Endodermal cell (in vitro differentiated cells): ENCODE measurements at places on chromosomes 13 and 19.

DNA sequence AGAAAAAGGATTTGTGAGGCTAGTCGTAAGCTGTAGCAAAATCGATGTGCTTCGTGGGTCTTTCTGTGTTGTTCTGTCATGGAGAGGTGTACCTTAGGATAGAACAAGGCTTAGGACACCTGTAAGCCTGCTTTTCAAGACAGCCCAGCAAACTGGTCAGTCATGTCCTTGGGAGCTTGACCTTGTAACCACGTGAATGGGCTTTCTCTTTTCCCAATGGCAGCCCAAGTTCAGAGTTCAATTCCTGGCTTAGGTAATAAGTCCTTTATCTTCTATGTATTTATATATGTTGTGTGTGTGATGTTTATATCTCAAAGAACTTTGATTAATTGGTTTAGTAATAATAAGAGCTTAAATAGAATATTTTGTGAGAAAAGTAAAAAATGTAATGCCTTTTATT, 112.9 kb downstream of the TNFRSF19 start:
- DNase-seq: no peak

GRCh38 chr13:69567514-69567913, 540.1 kb upstream of the ATXN8OS start:
- no peak for DNase-seq

DNA sequence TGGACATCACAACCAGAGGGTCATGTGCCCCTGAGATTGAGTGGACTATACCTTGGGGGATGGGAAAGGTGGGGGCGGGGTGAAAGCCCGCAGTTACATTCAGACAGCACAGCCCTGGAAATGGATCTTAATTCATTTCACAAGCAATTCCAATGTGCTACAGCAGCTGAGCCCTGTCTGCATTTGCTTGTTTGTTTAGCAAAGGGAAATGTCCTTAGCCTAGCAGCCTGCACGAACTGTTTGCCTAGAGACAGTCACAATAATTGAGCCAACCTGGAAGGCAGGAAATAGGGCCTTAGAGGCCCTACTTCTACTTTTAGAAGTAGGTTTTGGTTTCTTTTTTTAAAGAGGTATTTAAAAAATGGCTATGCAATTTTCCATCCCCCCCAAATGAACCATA, 177.3 kb upstream of the KL start:
- DNase-seq: peak; percentile 36

GRCh38 chr13:101624210-101624922, 171.9 kb downstream of the ITGBL1 start:
- DNase-seq: peak; percentile 56

- peak; percentile 52 for DNase-seq
These were observed 45.8 kb downstream of the TNFSF13B start for GRCh38 chr13:108315273-108315672.

DNA sequence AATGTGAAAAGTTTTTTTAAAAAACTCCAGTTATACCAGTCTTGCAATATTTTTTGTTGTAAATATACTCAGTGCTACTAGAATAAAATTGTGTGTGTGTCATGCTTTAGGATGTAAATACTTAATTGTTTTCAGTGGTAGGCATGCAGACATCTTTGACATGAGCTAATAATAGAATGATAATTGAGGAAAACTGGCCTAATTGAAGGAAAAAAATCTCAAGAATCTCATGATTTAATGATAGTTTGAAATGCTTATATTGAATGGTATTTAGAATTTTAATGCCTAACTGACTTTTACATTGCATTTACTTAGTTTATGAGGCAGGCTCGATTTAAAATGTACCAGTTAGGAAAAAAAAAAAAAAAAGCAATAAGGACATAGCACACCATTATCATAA, 3.2 kb upstream of the MAB21L1 start:
- DNase-seq: no peak

DNA sequence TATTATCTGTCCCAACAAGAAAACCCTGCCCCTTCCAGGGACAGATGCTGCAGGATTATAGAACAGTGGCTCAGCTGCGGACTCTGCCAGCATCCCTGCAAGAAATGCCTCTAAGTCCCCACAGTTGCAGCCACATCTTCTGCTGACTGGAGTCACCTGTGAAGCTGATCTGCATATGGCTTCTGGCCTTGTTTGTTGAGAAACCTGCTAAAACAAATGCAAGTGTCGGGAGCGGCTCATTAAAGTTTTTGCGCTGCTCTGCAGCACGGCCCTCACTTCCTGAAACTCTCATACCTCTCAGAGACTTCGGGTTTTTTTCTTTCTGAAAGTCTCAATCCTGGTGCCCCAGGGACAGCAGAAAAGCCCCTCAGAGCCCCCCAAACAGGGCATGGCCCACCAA, 725.0 kb downstream of the UQCRFS1 start:
- no peak for DNase-seq

GRCh38 chr13:91894316-91894715, 495.9 kb downstream of the GPC5 start:
- DNase-seq: no peak
